ENCODE measurements at places on chromosomes 11 and 22.

GRCh38 chr11:20310137-20310536, 53.4 kb upstream of the HTATIP2 start:
- no peak for DNase-seq

- DNase-seq = no peak
Observed at GRCh38 chr11:102703826-102704493, 1.6 kb downstream of the MMP27 start.

DNA sequence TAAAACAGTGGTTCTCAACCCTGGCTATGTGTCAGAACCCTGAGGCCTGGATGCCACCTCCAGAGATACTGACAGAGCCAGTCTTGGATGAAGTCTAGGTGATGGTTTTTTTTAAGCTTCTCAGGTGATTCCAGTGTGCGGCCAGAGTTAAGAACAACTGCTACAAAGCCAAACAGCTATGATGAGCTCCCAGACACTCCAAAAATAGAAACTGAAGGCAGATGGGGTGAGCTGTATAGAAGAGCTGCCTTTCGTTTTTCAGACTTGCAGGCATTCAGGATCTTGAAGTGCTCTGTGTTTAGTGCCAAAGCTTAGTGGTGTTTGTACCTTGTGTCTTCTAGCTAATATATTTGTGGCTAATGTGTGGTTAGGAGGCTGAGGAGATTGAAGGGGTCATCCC, 14.2 kb downstream of the SCUBE2 start:
- no peak for DNase-seq

DNA sequence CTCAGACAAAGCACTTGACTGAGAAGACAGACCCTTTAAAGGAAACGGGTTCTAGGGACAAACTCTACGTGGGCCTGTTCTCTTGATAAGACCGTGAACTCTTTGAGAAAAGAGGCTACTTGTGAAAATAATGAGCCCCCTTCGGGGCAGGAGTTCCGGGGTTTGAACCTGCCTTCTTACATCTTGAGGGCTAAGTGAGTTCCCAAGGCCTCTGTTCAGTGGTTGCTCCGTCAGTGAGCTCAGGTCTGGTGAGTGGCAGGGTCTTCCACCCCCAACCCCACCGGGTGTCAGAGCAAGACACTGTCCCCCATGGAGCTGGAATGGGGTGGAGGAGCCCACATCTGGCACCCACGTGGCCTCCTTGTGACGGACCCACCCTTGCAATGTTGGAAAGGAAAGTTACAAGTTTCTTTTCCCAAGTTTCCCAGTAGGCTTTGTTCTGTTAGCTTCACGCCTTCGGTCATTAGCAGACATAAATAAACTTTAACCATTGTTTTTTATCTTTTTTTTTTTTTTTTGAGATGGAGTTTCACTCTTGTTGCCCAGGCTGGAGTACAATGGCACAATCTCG, 6.3 kb upstream of the SAMM50 start:
- DNase-seq = no peak

DNA sequence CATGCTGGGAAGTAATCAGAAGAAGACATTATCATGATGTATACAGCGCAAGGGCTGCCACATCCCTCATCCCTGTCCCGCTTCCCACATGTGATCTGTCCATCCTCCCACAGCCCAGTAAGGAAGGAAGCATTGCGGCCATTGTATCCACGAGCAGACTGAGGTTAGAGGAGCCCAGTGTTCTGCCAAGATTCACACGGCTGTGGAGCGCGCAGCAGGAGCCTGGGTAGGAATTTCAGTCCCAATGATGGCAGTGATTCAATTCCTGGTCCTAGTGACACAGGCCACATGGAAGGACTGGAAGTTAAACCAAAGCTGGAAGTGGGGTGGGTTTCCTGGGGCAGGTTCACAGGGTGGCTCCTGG, 89.2 kb downstream of the RTL6 start:
- no peak for DNase-seq

GRCh38 chr22:32964411-32965057, 93.6 kb downstream of the SYN3 start:
- no peak for DNase-seq

DNA sequence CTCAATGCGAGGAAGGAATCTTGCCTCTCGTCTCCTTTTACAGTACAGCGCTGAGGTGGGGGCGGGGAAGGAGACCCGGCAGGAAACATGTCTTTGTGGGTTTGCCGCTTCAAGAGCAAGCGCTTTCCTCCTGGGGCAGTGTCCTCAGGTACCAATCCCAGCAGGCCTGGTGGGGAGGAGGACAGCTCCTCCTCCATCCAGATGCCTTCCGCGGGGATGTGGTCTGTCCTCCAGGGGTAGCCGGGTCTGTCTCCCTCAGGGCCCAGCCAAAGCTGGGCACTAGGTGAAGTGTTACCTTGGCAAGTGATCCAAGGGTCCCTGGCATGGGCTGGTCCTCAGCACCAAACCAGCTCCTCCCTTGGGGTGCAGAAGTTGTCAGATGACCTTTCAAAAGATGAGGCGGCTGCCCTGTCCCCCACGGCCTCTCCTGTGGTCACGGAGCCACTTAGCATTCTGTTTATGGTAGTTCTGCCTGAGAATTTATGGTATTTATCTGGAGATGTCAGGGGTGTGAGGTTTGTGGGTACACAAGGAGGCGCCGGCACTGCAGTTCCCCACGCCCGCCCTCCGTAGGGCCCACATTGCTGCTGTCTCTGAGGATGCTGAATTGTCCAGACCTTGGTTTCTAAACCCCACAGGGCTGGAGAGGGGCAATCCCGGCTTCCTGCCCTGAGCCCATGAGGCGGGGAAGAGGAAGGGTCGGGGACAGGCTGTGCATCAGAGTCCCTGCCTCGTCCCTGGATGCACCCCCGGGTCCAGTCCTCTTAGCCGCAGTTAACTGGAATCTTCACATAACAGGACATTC, 93.5 kb upstream of the ANO1 start:
- DNase-seq = no peak

- no peak for DNase-seq
Observed at GRCh38 chr22:49783926-49784629, 43.6 kb downstream of the BRD1 start.

DNA sequence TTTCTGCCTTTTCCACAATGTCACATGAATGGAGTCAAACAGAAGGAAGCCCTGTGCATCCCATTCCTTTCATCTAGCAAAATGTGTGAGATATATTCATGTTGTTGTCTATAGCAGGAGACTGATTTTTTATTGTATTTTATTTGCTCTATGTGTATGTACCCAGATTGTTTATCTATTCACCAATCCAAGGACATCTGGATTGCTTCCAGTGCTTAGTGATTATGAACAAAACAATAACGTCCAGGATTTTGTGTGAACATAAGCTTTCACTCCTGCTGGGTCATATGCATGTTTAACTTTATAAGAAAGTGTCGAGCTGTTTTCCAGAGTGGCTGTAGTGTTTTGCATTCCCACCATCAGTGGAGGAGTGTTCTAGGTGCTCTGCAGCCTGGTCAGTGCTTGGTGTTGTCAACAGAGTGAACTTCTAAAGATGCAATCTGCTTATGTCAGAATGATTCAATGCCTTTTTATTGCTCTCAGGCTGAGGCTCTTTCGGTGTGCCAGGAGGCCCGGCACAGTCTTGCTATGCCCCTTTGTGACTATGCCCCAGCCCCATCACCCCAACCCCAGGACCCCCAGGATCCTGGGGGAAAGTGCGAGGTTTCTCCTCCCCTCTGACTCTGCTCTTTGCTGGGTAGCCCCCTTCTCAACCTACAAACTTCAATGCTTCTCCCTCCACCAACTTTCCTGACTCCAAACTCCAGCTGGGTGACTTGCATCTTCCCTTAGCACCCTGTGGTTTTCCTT, 19.9 kb upstream of the SYT13 start:
- no peak for DNase-seq

GRCh38 chr11:131668500-131669400, 298.3 kb downstream of the NTM start:
- DNase-seq = no peak

- no peak for DNase-seq
Observed at GRCh38 chr11:468036-468435, 18.0 kb downstream of the PTDSS2 start.

GRCh38 chr22:30803679-30804078, 109.0 kb downstream of the OSBP2 start:
- DNase-seq = no peak

DNA sequence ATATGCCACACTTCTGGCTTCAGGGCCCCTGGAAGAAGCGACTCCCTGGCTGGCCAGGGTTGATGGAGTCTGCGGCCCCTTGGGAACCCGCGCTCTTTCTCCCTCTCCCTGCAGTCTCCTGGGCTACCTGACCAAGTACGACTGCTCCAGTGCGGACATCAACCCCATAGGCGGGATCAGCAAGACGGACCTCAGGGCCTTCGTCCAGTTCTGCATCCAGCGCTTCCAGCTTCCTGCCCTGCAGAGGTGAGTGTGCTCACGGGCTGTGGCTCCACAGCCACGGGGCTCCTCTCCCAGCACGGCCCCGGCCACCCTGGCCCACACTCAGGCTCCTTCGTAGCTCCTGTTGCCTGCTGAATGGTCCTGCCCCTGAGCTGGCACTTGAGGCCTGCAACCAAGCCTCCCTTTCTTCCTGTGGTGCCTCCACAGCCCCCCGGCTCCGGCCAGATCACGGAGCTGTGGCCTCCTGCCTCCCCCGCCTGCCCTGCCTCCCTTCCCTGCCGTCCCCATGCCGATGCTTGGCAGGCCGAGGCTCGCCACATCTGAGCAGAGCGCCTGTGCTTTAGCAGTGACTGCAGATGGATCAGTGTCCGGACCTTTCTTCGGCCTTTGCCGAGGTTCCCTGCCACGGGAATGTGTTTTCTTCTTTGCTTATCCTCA, 36.2 kb upstream of the KRTAP5-7 start:
- no peak for DNase-seq

DNA sequence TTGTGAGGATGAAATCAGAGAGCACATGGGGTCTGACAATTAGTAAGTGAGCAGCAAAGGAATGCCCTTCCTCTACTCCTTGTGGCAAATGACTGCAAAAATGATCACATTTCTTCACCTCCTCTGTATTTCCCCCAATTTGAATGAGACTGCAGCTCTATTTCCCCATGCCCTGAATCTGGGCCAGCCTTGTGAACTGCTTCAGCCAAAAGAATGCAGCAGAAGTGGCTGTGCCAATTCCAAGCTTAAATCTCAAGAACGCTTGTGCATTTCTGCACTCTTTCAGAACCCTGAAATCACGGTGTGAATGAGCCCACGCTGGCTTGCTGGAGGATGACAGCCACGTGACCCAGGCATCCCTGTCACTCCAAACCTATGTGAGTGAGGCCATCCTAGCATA, 9.9 kb downstream of the SLC43A3 start:
- DNase-seq = no peak

DNA sequence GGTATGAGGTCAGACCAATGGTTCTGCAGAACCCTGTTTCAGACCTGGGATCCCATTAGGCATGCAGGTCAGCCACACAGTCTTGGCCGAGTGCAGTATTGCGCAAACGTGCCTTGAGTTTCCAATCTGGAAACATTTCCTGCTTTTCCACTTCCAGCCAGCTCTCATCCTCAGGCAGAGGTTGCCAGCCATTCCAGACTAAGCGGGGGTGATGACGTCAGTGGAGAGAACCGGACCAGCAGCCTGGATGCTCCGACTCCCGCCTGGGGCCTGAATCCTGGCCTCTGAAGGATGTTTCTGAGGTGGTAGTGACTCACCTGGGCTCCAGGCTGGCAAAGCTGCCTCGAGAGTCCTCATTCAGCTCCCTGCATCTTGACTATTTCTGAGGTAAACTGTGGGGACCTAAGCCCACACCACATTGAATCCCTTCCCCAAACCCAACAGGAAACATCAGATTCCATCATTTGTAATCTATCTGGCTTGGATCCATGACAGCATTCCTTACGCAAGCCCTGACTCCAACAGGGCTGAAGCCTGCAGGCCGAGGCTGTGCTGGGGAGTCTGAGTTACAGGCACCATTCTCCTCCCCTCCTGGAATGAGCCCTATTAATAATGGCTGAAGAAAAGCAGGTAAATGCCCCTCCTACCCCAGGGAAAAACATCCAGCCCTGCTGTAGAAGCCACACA, 83.0 kb downstream of the ABTB2 start:
- no peak for DNase-seq

GRCh38 chr11:22539821-22540256, 85.8 kb downstream of the FANCF start:
- no peak for DNase-seq

- DNase-seq = no peak
Observed at GRCh38 chr11:131299598-131300438, 70.6 kb upstream of the NTM start.

DNA sequence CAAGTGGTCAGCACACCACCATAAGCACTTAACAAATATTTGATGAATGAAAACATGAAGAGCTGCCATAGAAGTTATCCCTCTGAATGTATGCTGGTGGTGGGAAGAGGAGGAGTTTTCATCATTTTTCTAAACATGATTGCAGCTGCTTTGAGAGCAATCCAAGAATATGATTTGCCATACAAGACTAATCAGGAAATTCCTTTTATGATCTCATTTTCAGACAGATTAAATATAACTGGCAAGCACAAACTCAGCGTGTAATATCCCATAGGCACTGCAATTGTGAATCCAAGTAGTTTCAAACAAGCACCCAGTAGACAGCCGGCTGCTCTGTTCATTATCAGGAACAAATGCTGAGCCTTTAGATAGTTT, 505.7 kb upstream of the LUZP2 start:
- no peak for DNase-seq

- DNase-seq = no peak
Observed at GRCh38 chr11:68924073-68924925, 20.6 kb downstream of the IGHMBP2 start.

DNA sequence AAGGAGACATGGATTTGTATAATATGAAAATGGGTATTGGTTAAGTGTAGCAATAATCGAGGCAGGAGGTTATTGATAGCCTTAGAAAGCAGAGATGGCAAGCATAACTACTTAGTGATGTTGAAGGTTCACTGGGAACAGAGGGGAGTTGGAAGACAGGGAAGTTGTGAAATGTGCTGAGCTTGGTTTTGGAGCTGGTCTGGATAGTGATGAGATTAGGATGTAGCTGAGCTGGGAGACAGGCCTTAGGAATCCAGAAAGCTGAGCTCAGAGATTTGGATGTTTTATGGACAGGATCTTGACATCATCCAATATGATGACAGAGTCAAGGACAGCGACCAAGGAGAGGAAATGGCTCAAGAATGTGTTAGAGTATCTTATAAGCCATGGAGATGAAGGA, 113.1 kb downstream of the ARHGAP42 start:
- no peak for DNase-seq

GRCh38 chr11:83087035-83087434, 15.3 kb upstream of the RAB30 start:
- no peak for DNase-seq

DNA sequence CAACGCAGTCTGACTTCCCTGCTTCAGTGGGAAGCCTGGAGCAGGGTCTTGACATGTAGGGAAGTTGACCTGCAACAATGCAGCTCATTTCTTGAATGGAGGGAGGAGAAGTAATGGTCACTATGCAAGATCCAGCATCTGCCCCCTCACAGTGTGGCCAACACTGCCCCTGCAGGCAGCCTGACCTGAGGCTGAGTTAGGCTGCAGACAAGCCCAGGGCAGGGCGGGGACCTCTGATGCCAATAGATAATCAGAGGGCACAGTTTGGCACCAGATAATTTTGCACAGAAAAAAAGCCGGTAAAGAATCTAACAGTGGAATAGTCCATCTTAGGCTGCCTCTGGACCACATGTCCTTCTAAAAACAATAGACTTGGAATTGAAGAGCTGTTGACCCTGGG, 182.3 kb downstream of the DSCAML1 start:
- DNase-seq = no peak

Measured in stimulated activated CD8-positive, alpha-beta memory T cell treated with anti-CD3 and anti-CD28 coated beads, Interleukin-7, amount 100 ng/mL, for 1 hour (primary cell).